ENCODE measurements at places on chromosomes 3 and 15. TPM values are rescaled to one million over a fixed set of nuclear protein-coding genes. Genes with fewer than 3 reads are reported as not detected.

Gene C3orf85
- total RNA-seq = not detected

Gene FYTTD1
- 57.5 TPM for total RNA-seq

Gene CELSR3
- total RNA-seq = 16.0 TPM

Gene ZNF654
- 20.7 TPM for total RNA-seq

Gene SLC51A
- not detected for total RNA-seq

Gene GRAMD2A
- total RNA-seq = not detected

Gene COL7A1
- total RNA-seq = 2.4 TPM

Gene CPNE4
- total RNA-seq = not detected

Gene CCR1
- 0.51 TPM for total RNA-seq

Gene FOXL2NB
- total RNA-seq = not detected

Gene SHF
- total RNA-seq = 16.3 TPM

Gene SNX22
- total RNA-seq = 0.98 TPM

Gene EIF2B5
- 70.2 TPM for total RNA-seq

DNA sequence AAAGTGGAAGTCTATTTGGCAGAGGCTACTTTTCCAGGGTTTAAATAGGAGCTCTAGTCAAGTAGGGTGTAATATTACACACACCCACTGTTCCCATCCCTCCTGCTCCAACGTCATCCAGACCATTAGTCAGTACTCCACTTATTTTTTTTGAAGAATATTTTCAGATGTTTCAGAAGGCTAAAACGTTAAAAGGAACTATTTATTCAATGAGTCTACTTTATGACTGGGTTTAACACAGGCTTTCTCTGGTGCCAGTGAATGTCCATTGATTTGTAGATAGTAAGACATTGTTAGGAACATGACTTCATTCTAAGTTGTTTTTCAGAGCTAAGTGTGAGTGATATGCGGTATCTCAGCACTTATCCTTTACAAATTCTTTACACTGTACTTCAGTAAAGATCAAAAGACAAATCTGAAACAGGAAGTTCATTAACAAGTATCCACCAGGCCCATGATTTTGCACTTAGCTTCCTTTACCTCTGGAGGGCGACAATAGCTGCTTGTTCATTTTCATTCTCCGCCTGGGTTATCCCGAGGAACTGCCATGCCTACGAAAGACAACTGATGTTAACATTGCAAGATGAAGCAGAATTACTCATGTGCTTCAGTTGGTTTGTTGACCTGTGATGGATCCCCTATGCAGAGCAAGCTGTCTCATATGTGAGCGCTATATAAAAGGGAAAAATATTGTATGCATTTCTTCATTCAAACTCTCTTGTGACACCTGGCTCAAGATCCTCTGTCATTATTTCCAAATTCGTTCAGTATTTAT lies 158.7 kb downstream of the USP13 start:
- DNase-seq = peak; percentile 9

- no peak for DNase-seq
These were observed 111.4 kb upstream of the ALCAM start for GRCh38 chr3:105255350-105255749.

- DNase-seq = no peak
These were observed 284.0 kb downstream of the LPP start for GRCh38 chr3:188437926-188438325.

DNA sequence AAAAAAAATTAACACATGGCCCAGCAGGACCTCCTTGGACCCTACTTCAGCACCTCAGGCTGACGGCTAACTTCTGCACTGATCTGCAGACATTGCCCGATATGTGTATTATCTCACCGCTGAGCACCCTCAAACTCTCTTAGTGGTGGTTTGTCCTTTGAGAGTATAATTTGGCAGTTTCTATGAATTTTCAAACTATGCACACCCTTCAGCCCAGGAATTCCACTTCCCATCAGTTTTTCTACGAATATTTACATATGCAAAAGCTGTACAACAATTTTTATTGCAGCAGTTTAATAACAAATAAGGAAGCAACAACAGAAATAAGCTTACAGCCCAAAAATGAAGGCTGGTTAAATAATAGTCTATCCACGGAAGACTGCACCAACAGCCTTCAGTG lies 44.6 kb downstream of the HES1 start:
- no peak for DNase-seq

- DNase-seq = no peak
These were observed 32.9 kb upstream of the FBLN2 start for GRCh38 chr3:13515786-13516759.

DNA sequence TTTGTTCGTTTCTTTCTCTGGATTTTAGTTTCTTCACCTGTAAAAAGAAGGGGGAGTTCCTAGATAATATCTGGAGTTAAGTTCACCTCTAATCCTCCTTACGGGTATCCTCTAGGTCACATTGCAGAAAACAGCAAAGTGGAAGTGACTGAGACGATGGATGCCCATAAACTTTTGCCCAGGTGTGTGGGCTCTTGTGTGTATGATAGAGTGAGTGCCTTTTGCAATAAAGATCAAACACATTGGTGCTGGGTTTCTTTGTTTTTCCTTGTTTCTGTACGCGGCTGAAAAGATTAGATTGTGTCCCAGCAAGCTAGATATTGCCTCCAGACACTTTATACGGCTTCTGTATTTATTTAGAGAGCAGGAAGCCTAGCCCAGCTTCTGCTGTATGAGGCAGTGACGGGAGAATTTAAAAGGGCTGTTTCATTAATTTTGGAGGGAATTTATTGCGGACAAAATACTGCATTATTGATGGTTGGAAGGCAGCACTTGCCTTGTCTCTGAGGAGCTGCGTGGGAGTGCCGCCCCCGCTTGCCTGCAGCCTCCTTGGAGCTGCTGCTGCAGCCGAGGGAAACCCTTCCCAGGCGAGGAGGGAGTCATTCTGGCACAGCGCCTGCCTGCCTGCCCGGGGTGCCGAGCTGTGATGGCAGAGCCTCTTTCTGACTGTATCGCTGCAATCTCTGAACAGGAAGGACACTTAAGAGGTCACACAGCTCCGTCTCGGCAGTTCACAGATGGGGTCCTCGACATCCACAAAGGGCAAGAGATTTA lies 38.5 kb downstream of the PYDC2 start:
- DNase-seq = no peak

DNA sequence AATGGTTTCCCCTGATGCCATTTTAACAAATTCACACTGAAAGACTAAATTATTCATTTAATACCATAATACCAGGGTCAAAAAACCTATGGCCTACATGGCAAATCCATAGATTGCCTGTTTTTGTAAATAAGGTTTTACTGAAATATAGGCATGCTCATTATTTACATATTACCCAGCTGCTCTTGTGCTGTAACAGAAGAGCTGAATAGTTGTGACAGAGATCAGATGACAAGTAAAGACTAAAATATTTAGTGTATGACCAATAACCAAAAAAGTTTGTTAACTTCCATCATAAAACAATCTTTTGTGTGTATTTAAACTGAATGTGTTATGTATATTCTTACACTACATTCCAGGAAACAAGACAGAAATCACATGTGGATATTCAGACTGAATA lies 60.2 kb downstream of the DENND4A start:
- DNase-seq = no peak

DNA sequence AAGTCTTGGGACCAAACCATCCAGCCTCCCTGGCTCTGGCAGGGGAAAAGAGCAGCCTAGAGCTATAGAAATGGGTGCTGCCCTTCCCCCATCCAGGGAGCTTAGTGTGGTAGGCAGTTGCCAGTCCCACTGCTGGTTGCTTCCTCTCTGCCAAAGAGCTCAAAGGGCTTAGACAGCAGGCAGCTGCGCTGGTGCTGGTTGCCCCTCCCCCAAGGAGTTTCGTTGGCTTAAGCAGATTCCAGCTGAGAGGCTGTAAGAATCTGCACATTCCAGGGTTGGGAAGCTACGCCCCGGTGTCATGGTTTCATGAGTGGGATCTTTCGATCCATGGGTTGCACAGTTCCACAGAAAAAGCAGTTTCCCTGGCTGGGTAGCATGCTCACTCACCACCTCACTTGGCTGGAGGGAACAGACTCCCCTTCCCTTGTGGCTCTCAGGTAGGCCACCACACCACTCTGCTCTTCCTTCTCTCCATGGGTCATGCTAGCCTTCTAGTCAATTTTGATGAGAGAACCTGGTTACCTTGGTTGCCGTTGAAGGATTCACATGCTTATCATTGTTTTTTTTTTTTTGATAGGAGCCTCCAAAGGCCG lies 195.1 kb downstream of the EPHA6 start:
- no peak for DNase-seq

GRCh38 chr15:64149893-64150578 lies 1.5 kb upstream of the SNX22 start:
- no peak for DNase-seq

DNA sequence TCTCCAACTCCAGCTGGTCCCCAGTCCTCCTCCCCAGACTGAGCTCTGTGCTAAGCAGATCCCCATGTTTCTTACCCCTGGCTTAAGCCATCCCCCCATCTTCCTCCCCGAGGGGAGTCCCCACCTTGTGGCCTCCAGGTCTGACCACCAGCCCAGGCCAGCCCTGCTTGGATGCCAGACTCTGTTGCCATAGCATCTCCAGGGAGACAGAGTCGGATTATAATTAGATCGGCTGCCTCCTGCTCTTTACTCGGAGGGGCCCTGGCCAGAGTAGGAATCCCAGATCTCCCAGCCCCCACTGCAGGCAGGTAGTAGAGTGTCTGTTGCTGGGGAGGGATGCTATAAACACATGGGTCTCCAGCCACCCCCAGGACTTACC lies 2.4 kb downstream of the KLHDC8B start:
- DNase-seq = no peak

DNA sequence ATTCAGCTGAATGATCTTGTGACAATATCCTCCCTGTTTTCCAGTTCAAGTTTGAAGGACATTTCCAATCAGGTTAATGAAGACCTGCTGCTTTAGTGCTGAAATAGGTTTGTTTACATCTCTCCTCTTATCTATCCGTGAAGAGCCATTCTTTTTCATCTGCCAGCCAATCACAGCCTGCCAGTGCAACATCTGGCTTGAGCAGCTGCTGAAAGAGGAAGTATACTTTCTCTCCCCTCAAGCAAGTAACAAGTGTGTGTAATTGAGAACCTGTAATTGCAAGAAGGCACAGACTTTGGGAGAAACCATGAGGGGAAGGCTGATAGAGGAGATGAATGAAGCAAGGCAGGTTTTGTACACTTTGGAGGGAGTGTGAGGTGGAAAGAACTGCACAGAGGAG lies 404.3 kb downstream of the AGBL1 start:
- DNase-seq = no peak

DNA sequence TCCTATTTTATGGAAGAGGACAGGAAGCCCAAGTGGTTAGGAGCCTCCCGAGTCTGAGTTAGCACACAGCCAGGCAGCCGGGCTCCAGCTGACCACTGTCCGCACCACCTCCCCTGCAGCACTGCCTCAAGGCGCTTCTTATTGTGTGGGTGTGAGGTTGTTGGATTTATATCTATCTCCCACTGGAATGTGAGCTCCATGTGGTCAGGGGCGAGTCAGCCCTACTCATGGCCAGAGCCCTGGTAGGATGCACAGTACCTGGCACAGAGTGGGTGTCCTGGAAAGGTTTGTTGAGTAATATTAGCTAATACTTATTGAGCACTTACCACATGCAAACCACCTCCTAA lies 9.7 kb upstream of the FBLN2 start:
- no peak for DNase-seq

DNA sequence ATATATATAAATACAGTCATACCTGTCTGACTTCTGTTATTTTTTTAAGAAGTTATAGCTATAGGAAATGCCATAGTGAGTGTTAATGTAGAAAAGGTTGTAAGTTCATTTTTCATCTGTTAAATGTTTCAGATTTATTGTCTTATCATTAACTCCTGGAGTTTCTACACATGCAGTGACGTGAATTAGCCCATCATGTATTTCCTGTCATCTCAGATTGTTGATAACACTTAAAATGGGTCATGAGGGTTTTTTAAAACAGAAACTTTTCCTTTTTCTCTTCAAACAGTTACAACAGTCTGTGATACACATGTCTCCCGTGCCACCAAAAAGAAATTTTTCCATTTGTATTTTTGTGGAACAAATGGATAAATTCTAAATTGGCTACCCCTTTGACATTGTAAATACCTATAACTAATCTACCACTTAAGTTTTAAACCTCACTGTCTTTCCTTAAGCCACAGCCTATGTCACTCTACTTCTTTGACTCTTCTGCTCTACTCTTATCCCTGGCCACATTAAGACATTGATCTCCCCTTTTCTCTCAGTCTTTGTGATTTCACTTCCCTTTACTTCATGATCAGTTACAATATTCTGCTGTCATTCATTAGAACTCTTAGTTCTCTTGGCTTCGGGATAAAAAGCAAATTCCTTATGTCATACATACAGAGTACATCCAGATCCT lies 89.1 kb downstream of the NEO1 start:
- no peak for DNase-seq

DNA sequence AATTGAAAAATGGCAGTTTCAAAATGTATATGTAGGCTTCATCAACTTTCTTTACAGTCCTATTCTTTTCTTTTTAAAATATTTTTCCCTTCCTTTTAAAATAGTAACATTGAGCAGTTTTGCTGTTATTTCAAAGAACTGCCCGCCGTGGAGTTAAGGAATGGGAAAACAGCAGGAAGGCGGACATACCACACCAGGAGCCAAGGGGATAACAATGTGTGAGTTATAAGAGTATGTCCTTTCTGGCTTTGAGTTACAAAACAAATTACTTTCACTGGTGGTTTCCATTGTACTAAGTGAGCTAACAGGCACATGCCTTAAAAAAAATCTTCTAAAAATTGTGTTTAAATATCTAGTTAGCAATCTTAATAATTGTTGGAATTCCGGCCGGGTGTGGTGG lies 37.4 kb upstream of the FBXL22 start:
- DNase-seq = no peak

DNA sequence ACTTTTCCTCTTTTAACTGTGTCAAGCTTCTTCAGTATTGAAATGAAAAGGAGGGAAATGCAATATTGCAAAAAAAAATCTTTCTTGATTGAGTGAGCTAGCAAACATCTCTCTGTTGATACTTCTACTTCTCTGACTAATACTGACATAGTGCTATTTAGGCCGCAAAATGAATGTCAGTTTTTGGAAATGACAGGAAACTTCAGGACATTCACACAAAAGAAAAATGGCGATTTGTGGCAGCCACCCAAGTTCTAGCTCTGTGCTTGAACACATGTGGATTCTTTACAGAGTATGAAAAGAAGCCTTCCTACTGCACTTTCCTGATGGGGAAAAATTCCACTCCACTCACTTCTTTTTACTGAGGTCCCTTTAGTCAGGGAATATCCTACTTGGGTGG lies 486.8 kb upstream of the ALCAM start:
- no peak for DNase-seq

GRCh38 chr15:75770131-75770530 lies 57.5 kb upstream of the CSPG4 start:
- DNase-seq = no peak

- DNase-seq = no peak
These were observed 44.8 kb downstream of the CCDC12 start for GRCh38 chr3:46931631-46932331.

GRCh38 chr15:81084716-81085115 lies 49.4 kb upstream of the CFAP161 start:
- no peak for DNase-seq

DNA sequence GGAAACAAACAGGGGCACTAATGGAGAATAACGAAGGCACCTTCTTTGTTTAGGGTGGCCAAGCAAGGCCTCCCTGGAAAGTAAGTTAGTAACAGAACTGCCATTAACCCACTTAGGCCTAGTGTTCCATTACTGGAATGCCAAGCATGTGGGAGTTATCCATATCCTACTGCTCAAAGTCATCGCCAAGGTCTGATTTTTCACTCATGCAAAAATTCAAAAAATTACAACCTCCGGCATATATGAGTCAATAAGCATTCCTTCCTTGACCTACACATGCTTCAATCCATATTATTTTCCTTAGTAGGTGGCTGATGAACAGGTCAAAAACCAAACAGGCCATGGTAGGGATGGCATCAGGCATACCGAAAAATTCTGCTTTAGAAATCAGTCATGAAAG lies 1097.2 kb downstream of the FHIT start:
- no peak for DNase-seq

- peak; percentile 85 for DNase-seq
These were observed 108.1 kb downstream of the KLF13 start for GRCh38 chr15:31434588-31435260.

All from activated T-helper 2 cell treated with anti-CD3 and anti-CD28 coated beads, Interferon-gamma antibody, Interleukin-2, Interleukin-4, amounts not matched to agents 10 μg/mL and 5 μg/mL and 100 μg/mL, durations not matched to agents 14 hours and 24 hours and 36 hours (primary cell).